Inflammatory macrophage treated with lipopolysaccharide for 4 hours (primary cell): ENCODE measurements at places on chromosomes 13 and 19.

- DNase-seq, result no peak
Observed at GRCh38 chr13:102402290-102402689, 442 bp upstream of the FGF14 start.

GRCh38 chr19:57812226-57812625 is 2.5 kb downstream of the ZNF552 start:
- DNase-seq, result peak; percentile 71

DNA sequence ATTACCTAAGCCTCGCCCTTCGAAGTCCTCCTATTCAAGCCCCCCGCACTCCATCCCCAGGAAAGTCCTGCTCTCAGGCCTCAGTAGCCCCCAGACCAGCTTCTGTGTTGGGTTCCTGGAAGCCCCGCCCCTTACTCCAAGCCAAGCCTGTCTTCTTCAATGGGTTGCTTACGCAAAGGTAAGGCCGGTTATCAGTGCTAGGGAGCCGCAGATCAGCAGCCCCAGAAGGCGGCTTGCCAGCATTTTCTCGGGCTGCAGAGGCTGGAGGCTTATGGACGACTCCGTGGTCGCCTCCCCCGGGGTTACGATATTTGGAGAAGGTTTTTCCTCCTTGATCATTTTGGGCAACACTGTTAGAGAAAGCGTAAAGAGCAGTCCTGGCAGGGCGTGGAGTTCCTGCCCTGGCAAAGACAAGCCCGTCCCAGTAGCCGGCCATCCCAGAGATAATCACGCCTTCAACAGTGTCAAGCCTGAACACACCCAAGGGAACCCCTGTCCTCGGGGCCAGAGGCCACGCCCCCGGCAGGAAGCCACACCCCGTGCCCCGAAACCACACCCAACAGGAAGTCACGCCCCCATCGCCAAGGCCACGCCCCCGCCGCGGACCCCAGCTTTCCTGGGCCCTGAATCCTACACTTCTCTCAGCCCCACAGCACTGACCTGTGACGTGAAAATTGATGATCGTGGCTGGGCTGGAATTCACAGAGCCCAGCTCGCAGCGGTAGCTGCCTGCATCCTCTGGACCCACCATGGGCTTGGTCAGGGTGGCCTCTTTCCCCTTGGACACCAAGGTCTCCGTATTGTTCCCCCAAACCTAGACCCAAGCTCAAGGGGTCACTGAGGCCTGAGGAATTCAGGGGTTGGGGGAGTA is 954 bp upstream of the RASIP1 start:
- DNase-seq, result peak; percentile 19

DNA sequence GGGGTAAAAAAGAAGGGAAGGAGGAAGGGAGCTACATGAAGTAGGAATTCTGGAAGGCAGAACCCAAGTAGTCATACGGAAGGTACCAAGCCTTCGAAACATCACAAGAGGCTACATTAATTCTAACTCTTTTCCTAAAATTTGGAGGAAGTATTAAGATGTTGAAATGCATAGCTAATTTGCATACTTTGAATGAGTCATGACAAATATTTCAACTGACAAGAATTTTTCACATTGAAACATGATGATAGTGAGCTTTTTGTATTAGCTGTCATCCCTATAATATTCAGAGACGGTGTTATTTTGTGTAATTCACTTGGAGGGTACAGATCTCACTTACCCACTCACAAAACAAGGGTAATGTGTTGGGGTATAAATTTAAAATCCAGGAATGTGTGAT is 9.1 kb upstream of the ACOD1 start:
- peak; percentile 89 for DNase-seq

GRCh38 chr19:30916238-30916637 is 433.0 kb downstream of the TSHZ3 start:
- no peak for DNase-seq

DNA sequence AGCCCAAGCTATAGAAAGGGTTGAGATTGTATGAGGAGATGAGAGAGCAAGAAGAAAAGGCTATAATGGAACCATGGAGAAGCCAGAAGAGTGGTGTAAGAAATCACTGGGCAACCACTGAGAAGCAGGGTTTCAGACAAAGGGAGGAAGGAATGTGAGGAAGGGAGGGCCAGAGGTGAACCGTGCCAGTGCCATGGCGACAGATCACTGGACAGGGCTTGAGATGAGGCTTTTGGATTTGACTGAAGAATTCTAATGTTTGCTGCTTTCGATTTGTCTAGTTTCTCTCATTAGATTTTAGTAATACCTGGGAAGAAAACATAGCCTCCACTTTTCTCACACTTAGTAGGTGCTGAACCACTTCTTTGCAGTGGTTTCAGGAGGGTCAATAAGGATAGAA is 6.3 kb upstream of the GPR183 start:
- no peak for DNase-seq
